ENCODE measurements at places on chromosomes 2 and 18.

GRCh38 chr2:31384771-31385276 is 29.7 kb downstream of the XDH start:
- DNase-seq, result no peak

GRCh38 chr2:235527806-235528469 is 34.1 kb downstream of the AGAP1 start:
- DNase-seq, result no peak

DNA sequence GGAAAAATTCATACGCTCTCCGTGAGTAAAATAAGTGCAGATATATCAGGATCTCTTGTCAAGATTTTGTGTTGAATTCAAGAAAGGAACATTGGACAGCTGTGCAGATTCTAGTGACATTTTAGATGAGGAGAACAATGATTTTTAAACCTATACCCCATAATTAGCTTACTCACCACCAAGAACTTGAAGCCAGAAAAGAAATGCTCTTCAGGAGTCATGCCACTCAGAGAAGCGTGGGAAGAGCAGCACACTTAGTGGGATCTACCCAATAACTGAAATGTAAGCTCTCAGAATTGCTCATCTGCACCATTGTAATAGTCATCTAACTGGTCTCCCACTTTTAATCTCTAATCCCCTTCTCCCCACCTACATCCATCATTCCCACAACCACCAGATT is 9.2 kb upstream of the ERMN start:
- no peak for DNase-seq

GRCh38 chr2:38074764-38075506 is 1.0 kb downstream of the CYP1B1 start:
- no peak for DNase-seq

DNA sequence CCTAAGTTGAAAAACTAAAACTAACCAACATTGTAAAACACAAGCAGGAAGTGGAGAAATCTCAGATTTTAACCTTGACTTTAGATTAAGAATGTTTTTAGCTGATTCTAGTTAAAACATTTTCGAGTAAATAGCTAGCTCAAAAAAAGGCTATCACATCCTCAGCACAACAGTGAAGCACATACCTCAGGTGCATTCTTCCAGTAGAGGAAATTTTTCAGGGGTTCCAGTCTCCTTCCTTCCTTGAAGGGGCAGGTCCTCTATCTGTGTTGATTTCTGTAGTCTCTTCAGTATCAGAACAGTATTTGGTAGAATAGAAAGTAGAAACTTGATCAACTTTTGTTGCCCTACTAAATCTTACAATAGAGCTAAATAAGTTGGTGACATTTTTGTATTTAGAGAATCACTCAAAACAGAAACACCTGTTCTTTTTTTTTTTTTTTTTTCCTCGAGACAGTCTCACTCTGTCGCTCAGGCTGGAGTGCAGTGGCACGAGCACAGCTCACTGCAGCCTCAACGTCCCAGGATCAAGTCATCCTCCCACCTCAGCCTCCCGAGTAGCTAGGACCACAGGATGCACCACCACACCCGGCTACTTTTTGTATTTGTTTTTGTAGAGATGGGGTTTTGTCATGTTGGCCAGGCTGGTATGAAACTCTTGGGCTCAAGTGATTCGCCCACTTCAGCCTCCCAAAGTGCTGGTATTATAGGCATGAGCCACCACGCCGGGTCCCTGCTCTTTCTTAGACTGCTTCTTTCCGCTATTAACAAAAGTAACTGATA is 6.9 kb upstream of the GPR155 start:
- no peak for DNase-seq

GRCh38 chr2:23078784-23079434 is 306.1 kb upstream of the KLHL29 start:
- DNase-seq, result no peak

- no peak for DNase-seq
Measured at GRCh38 chr18:56831988-56832387, 180.8 kb downstream of the WDR7 start.

GRCh38 chr2:105497094-105497493 is 98.2 kb upstream of the FHL2 start:
- no peak for DNase-seq

GRCh38 chr18:28357766-28358401 is 181.0 kb upstream of the CDH2 start:
- DNase-seq, result no peak

DNA sequence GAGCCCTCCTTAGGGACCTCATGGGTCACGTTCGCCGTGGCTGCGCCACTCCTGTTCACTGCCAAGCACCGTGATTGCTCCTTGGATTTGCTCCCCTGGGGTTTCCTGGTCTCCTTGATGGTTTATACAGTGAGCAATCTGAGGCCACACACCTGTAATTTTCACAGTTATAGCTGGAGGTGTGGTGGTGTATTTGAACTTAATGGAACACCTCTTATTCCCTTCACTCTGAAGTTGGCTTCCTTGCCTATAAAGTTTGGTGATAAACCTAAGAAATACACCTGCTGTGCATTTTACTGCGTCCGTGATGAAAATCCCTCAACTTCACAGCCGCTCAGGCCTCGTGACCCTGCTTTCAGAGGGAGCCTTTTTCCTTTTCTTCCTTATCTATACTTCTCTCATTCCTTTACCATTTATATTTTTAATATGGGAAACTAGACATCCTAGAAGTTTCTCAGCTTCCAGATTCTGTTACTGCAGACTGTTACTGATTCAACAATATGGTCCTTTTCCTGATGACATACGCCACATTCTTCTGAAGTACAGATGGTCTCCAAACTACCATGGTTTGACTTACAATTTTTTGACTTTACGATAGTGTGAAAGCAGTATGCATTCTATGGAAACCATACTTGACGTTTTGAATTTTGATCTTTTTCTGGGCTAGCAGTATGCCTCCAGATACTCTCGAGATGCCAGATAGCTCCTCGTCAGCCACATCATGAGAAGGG is 8.6 kb downstream of the ATG4B start:
- no peak for DNase-seq

DNA sequence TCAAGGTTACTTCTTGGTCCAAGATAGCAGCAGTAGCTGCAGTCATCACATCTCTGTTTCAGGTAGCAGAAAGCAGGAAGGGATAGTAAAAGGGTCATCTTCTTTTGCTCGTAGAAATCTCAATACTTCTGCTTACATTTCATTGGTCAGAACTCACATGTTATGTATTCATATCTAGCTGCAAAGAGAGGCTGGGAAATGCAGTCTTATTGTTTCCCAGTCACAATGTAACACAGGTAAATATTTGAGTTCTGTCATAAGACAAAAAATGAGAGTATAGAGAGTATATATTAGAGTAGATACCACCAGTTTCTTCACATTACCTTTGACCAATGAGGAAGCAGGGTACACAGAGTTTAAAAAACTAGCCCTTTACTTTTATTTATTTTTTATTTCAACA is 132.4 kb upstream of the ITGA6 start:
- DNase-seq, result no peak

- DNase-seq, result no peak
Measured at GRCh38 chr18:44761812-44762211, 81.1 kb downstream of the SETBP1 start.

GRCh38 chr2:203237346-203238238 is 1.2 kb upstream of the CYP20A1 start:
- DNase-seq, result no peak

DNA sequence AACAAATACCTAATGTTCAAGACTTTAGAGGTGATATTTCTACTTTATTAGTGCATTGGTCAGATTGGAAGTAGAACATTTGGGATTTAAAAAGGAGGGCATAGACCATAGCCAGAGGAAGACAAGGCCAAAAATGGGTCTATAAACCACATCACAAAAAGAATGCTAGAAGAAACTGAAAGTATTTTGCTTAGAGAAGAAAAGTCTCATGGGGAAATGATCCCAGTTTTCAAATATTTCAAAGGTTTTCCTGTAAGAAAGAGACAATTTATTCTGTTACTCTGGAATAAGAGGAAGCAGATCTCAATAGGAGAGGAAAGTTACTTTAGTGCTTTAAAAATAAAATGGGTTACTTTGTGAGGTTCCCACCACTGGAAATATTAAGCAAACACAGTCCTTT is 341.4 kb downstream of the TNS1 start:
- no peak for DNase-seq

DNA sequence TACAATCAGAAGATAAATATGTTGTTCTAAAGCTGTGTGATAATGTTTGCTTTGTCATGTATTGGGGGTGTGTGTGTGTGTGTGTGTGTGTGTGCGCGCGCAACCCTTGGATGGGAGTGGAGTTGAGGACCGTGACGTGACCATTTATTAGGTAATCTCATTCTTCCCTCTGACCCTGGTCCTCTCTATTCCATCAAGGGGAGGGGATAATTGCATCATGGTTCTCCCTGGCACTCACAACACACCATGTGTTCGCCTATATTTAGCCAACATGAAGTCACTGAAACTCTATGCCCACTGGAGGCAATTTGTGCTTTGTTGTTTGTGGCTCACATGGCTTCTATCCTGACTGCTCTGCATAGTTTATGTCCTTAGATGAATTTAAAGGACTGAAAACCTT is 79.8 kb upstream of the LRPPRC start:
- no peak for DNase-seq

- no peak for DNase-seq
Measured at GRCh38 chr2:129735576-129735975, 243.9 kb upstream of the RAB6C start.

DNA sequence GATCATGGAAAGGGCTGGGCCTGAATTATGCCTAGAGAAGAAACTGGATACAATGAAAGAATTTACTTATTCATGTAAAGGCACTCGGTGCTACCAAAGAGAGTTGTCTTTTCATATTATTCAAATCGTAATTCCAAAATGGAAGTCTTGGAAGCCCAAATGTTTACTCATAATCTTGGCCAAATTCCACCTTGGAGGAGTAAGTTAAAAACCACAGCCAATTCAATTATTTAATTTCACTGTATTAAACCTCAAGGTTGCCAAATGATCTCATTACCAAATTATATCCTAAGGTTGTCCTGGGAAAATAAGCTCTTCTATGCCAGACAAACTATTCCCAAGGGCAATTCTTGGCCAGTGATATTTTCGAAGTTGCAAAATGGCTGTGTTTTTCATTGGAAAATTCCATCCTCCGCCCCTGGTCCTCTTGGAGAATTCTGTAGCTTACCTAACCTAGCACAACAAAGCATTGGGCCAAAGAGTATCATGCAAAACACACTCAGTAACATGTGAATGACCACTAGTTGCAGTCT is 11.1 kb upstream of the VPS4B start:
- no peak for DNase-seq

DNA sequence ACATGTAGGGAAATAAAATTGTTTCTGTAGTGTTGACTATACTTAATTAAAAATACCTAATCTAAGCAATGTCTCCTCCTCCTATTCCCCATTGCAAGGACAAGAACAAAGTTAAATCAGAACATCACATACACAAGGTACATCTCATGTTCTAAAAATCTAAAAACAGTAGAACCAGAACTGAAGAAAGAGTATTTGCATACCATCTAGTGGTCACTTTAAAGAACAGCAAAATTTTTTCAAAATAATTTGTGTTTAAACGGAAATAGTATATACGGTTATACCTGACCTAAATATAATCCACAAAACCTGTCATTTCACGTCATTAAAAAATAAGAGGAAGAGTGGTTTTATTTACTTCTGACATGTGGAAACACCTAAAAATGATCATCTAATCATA is 294.3 kb upstream of the KCNH7 start:
- no peak for DNase-seq

- DNase-seq, result no peak
Measured at GRCh38 chr2:238456970-238457926, 30.5 kb downstream of the ASB1 start.

DNA sequence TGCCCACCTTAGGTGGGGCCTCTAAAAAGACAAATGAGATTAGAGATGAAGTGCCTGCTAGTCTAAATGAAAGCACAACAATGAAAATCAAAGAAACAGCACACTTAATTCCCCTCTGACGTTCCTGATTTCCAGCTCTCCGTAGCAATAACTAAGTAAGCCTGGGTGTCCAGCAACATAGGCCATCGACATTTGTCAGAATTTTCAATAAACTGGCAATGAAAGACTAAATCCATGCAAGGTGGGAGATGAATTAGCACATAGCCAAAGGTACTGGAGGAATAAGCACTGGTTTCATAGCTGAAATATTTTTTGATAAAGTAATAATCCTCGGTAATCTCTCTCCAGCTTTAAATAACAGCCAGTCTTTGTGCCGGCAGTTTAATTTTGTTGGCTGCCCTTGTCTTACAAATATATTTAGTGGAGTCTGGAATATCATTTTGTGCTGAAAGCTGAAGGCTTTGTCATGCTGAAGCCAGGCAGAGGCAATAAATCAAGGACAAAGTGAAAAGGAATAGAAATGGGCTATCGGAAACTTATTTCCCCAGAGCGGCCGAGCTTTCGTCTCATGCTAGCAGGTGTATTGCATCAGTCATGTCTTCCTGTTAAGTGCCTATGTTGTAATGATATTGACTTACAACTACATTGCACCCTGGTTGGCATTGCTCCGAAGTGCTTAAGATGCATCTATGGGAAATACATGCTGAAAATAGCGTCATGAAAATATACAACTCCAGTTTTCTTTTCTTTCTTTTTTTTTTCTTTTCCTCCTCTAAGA is 790.1 kb downstream of the CNTNAP5 start:
- DNase-seq, result no peak

DNA sequence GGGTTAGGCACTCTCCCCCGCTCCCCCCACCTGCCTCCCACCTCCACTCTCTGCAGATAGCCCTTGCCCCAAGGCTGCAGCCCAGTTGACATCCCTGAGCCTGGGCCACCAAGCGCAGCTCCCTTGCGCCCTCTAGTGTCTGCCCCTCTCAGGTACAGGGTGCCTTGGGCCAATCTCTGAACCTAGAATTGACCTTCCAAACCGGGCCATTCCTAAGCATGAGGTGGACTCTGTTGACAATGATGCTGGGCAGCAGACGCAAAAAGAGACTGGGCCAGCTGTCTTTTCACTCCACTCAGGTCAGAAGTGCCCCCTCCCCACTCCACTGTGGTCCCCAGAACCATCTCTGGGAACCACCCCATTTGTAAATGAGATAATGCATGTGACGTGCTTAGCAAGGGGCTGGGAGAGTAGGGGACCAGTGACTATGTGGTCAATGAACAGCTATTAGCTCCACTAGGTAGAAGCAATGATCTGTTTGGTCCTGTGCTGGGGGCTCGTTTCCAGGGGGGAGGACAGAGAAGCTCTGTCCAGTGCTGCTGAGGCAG is 43.3 kb upstream of the PLB1 start:
- DNase-seq, result peak; percentile 62

- no peak for DNase-seq
Measured at GRCh38 chr2:213627054-213627710, 342.9 kb downstream of the SPAG16 start.

GRCh38 chr2:94872088-94872618 is 923 bp downstream of the TEKT4 start:
- DNase-seq, result no peak

DNA sequence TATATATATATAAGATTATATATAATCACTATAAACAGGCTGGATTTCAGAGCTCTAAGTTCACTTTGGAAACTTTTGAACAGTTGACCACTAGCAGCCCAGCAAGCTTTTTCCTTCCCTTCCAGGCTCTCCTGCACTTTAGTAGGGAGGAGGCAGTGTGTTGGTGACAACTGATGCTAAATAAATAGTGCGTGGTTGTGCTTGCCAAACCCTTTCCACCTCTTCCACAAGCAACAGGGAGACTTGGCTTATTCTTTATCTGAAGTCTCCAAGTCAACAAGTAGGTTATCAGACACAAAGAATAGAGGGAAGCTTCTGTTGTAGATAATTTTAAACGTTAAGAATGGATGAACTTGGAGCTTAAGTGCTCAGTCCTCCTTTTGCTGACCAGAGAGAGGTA is 408.2 kb upstream of the HNRNPA3 start:
- DNase-seq, result no peak

- DNase-seq, result no peak
Measured at GRCh38 chr2:46801731-46802664, 113.6 kb downstream of the MCFD2 start.

- DNase-seq, result no peak
Measured at GRCh38 chr2:85037622-85038021, 66.7 kb downstream of the KCMF1 start.
